HuH-7 (cell line): ENCODE measurements at places on chromosomes 12 and 14.

DNA sequence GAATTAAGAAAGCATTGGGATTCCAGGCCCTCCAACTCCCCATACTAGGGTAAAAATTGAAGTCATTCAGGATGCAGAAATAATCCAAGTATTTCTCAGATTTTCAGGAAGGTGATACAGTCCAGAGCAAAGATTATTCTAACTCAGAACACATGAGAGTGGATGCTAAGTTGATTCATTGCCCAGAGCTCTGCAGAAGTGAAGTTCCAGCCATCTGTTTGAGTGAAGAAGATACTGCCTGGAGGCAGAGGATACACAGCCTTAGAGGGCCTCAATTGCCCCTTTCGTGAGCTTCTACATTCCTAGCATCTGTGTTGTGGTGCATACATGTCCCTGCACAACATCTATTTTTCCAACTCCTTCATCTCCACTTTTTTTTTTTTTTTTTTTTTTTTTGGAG, 36.9 kb upstream of the SMUG1 start:
- DNase-seq = no peak

- no peak for DNase-seq
Measured at GRCh38 chr12:99152337-99152736, 495.2 kb upstream of the GARIN6 start.

GRCh38 chr14:52694761-52695480, 437 bp downstream of the ERO1A start:
- DNase-seq = peak; percentile 16

GRCh38 chr12:67940780-67941243, 48.4 kb upstream of the IFNG-AS1 start:
- DNase-seq = no peak

DNA sequence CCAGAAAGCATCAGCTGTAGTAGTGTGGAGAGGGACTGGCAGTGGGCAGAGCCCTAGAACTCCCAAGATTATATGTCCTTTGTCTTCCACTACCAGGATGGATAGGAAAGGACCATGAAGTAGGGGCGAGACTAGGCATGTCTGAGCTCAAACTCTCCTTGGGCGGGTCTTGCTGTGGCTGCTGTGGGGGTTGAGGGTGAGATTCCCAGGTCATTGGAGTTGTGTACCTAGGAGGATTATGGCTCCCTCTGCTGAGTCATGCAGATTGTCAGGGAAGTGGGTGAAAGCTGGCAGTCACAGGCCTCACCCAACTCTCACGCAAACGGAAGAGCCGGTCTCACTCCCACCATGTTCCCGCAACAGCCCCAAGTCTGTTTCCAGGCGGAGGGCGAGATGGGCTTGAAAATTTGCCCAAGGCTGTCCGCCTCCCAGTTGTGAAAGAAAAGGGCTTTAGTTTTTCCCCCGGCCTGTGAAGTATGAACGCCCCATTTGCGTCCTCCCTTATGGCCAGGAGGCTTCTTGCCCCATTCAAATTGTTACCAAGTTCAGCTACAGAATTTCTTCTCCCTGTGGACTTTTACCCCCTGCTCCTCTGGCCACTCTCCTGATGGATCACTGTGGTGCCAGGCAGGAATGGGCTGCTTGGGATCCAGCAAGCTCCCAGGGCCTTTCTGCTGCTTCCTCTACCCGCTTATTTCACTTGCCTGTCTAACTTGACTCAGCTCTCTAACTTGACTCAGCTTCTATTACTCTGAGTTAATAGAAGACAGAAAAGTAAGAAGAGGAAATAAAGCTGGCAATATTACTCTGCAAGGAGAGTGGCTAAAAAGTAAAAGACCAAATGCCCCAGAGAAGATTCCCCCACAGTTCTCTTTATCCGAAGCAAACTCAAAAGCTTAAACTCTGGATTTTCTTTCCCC, 159.3 kb downstream of the SLC2A13 start:
- DNase-seq = no peak

DNA sequence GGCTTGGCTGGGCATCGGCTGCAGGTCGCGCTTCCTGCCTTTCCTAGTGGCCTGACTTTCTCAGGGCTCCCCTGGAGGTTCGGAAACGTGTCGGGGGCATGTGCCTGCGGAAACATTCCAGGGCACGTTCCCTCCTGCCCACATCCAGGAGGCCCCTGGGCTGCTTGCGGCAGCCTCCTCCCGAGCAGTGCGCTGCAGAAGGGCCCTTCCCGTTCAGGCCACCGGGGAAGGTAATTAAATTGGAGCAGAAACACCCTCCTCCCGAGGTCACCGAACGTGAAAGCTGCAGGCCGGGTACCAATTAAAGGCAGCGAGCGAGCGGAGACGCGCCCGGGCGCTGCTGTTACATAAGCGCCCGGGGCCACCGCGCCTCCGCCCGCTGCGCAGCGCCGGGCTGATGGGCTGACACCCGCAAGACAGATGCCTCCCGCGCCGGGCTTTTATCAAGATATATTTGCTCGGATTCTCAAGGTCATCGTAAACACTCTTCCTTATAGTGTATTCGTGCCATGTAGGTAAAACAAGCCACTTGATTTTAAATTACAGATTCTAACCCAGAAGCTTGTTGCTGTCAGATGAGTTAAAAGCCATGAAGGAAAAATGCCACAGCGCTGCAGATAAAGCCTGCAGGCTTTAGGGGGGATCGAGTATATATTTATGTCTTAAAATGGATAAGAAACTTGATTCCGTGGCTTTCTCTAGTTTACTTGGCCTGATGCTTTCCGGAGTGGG, 31.4 kb downstream of the SSPN start:
- no peak for DNase-seq

- DNase-seq = no peak
Measured at GRCh38 chr12:43912859-43913258, 77.0 kb downstream of the TMEM117 start.
